ENCODE measurements at places on chromosomes 4 and X.

DNA sequence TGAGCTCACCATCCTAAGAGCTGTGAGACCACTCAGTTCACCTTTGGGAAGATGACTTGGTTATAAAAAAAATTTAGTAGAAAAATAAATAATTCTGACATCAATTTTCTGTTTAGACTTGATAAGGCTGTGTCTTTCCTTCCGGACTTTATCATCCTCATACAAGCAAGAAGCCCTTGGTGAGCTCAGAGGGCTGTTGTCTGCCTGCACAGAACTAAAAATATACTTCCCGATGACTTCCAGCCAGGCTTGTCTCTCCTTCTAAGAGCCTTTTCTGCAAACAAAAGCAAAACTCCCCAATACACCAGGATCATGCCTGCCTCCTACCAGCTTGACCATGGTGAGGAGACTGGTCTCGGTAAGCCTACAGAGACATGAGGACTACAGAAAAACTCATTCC lies 58.3 kb upstream of the PHOX2B start:
- DNase-seq, result no peak

- no peak for DNase-seq
Measured at GRCh38 chr4:95500361-95500760, 48.4 kb downstream of the UNC5C start.

DNA sequence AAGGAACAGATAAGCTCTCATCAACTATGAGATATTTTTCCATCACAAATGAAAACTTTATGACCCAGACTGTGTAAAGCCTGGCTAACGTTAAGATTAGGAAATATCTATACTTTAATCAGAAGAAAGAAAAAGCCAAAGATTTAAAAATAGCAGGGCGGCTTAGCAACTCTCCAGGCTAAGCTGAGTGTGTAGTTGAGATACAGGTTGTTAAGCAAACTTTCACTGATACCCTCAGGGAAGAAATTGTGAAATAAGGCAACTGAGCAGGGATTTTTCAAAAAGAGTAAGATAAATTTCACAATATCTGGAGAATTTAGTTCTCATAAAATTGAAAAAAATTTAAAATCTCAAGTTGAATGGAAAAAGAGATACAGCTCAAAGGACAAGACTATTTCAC lies 382.0 kb downstream of the RAPGEF2 start:
- no peak for DNase-seq

- DNase-seq, result no peak
Measured at GRCh38 chrX:87808576-87809243, 291.1 kb downstream of the KLHL4 start.
